ENCODE measurements at places on chromosomes 2 and 18. TPM values are rescaled to one million over a fixed set of nuclear protein-coding genes. Genes with fewer than 3 reads are reported as not detected.

- no peak for DNase-seq
Observed at GRCh38 chr2:27721335-27721734, 50.2 kb upstream of the MRPL33 start.

DNA sequence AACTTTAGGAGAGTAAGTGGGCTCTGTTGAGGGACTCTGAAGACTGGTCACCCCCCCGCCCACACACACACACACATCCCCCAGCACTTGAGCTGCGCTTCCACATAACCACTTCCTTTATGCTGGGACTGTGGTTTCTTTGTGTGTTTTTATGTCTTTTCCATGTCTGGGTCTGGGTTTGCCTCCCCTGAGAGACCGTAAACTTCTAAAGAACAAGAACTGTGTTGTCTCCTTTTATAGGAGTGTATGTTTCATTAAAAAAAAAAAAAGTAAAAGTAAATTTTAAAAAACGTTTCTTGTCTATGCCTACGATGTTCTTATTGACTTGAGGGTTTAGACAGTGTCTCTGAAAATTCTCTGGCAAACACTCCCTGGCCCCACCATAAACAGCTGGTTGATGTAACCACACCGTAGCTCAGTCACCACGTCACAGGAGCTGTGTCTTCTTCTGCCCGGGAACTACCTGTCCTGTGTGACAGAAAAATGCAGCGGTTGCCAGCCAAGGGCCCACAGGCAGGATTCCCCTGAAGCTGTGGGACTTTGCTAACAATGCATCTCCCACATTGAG lies 68.0 kb downstream of the KLHL29 start:
- DNase-seq, result no peak

GRCh38 chr2:191171286-191171685 lies 20.5 kb upstream of the STAT4 start:
- DNase-seq, result no peak

DNA sequence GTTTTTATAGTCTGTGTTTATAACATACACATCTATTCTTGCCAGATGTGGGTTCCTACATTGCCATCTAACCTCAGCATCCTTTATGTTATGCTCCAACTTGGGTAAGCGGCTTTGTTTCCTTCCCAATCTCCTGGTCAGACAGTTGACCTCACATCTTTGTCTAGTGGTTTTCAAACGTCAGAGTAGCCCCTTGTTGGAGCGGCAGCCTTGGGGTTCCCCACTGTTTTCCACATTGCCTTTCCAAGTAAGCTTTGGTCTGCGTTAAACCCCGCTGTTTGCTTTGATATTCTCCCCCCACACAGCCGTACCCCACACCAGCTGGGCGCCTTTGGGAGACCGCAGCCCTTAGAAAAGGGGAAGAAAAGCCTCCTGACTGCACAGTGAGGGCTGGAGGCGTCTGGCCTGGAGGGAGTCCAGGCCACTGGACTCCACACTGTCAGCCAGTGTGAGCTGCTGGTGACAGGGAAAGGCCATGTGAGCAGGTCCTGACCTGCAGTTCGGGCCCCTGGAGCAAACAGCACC lies 83.3 kb downstream of the MALT1 start:
- peak; percentile 65 for DNase-seq

Gene ANKRD36
- 5.3 TPM for total RNA-seq

GRCh38 chr2:144439993-144440392 lies 79.9 kb downstream of the ZEB2 start:
- no peak for DNase-seq

- DNase-seq, result no peak
Observed at GRCh38 chr2:234038076-234038802, 12.3 kb upstream of the SPP2 start.

Gene RFX8
- not detected for total RNA-seq

DNA sequence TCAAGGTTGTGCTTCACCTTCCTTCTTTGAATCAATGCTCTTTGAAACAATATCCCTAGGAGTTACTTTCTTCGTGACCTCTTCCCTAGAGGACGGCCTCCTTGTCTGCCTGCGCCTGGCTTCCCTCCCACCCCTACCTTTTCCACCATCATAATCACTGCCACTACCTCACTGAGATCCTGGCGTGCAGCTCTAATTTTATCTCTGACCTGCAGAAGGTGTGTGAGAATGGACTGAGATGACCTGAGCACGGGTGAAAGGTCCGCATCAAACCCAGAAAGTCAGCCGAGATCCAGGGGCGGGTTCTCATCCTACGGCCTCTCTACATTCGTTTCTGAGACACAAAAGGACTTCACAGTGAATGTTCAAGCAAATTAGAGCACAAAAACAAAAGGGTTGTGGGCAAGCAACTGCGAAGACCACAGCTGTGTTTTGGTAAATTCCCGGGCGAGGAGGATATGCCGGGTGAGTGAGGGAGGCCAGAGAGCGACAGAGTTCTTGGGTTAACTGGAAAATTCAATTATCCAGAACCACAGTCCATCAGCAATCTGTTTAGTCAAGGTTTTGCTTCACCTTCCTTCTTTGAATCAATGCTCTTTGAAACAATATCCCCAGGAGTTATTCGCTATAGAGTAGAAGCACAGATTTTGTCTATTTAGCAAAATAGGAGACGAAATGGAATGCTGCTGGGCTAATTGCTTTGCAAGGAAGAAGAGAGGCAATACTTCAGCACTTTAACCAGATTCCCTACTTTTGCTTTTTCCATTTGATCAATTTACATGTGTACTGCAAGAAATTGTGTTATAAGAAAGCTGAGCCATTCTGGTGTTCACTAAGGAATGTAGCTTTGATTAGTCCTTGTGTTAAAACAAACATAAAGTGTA lies 212.6 kb downstream of the ACKR3 start:
- no peak for DNase-seq

DNA sequence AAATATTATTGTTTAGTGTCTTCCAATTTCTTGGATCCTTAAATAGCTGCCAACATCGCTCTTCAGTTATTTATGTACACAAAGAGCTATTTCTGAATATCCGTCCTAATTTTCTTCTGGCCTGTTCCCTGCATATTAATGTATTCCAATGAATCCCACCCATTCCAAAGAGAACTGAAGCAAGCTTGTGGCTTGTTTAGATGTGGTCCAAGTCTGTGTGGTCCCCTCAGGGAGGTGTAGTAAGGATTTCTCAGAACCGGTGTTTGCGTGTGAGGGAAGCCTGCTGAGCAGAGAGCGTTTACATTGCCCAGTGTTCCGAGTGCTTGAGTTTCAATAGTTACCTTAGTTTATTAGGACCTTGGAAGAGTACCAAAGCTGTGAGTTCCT lies 25.1 kb upstream of the IL1R1 start:
- no peak for DNase-seq

- peak; percentile 78 for DNase-seq
Observed at GRCh38 chr18:62715759-62716615, 646 bp downstream of the PHLPP1 start.

Gene TTR
- total RNA-seq, result not detected

Gene NEU2
- total RNA-seq, result not detected

DNA sequence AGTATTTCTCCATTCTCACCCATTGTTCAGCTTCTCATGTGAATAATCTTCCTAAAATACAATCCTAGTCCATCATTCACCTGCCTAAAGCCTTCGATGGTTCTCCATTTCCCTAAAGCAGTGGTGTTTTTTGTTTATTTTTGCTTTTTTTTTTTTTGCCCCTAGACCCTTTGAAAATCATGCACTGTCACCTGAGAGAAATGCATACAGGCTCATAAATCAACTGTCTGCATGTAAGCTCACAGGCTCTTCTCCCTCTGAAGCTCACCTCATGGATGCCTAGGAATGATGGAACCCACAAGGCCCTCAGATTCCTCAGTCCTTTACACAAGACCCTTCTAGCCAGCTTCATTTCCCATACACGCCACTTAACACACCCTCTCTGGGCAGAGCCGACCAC lies 31.5 kb downstream of the B4GALT6 start:
- no peak for DNase-seq

GRCh38 chr2:127115471-127116199 lies 8.7 kb upstream of the BIN1 start:
- DNase-seq, result no peak

DNA sequence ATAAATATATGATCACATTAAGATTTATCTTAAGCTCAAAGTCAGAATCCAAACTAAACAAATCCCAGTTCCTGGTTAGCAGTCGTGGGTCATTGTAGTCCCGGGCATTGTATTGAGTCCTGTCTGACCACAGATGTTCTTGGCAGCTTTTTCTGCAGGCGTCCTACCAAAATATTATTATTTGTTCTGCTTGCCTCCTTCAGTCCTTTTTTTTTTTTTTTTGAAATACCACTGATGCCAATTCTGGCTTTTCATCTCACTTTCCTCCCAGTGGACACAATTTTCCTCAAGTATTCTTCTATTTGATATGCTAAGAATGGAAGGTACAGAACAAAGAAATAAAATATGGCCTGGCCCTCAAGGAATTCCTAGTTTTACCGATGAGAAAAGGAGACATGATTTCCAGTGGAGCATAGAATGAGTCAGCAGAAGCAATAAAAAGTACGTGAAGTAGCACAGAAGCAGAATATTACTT lies 151.6 kb downstream of the CSRNP3 start:
- DNase-seq, result no peak

DNA sequence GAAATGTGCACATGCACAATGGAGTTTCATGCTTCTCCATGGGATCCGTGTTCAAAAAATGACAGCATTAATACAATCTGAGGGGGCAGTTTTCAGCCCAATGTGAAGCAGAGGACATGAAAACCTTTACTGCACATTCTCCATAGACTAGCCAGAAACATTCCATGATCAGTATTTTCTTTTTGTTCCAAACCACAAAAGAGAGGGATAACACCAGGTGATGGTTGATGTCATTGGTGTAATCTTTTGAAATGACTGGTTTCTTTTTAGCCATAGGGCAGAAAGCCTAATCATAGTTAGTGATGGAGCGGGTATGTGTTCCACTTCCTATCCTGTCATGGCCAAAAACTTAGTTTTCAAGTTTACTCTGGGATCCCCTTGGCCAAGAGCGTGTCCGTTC lies 1.8 kb upstream of the KYNU start:
- no peak for DNase-seq

- DNase-seq, result no peak
Observed at GRCh38 chr2:70304498-70304897, 2.6 kb upstream of the FAM136A start.
